ENCODE measurements at places on chromosomes 7 and 10. TPM values are rescaled to one million over a fixed set of nuclear protein-coding genes. Genes with fewer than 3 reads are reported as not detected.

Gene TDRD1
- not detected for total RNA-seq

Gene NEUROD6
- total RNA-seq, result not detected

Gene RBP4
- total RNA-seq, result 2.7 TPM

Gene CADPS2
- total RNA-seq, result 5.6 TPM

Gene SLC16A9
- 3.5 TPM for total RNA-seq

Gene CFAP70
- 0.14 TPM for total RNA-seq

Gene ANKRD30A
- not detected for total RNA-seq

Gene VAX1
- total RNA-seq, result not detected

Gene INMT
- not detected for total RNA-seq

Gene ANKRD61
- total RNA-seq, result not detected

Gene LOXL4
- 5.4 TPM for total RNA-seq

Gene BHLHA15
- 1.8 TPM for total RNA-seq

Gene LIPN
- not detected for total RNA-seq

DNA sequence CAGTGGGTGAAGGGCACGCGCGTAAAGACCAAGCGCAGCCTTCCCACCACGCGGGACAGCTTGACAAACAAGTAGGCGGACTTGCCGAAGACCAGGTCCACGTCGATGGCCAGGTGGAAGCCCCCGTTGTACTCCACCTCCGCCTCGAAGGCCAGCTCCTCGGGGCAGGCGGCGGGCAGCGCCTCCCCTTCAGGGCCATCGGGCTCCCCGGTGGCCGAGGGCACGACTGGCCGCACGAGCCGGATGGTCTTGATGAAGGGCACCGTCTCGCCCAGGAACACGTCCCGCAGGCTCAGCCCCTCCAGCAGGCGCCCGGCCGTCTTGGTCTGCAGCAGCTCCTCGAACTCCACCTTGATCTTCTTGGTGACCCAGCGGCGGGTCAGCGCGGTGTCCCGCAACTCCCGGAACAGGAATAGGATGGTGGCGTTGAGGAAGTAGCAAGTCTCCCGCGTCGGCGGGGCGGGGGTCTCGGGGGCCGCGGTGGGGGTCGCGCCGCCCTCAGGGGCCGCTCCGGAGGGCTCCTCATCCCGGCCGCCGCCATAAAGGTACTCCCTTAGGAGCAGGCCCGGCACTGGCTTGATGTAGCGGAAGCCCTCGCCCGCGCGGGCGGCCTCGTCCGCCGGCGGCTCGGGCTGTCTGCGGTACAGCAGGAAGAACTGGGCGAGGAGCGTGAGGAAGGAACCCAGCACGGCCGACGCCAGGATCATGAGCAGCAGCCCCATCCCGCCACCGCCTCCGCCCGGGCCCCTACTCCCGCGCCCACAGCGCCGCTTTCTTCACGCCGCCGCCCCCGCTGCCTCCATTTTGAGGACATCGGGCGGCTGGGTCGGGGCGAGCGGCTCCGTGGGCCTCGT lies 507 bp downstream of the PDZD8 start:
- no peak for DNase-seq

DNA sequence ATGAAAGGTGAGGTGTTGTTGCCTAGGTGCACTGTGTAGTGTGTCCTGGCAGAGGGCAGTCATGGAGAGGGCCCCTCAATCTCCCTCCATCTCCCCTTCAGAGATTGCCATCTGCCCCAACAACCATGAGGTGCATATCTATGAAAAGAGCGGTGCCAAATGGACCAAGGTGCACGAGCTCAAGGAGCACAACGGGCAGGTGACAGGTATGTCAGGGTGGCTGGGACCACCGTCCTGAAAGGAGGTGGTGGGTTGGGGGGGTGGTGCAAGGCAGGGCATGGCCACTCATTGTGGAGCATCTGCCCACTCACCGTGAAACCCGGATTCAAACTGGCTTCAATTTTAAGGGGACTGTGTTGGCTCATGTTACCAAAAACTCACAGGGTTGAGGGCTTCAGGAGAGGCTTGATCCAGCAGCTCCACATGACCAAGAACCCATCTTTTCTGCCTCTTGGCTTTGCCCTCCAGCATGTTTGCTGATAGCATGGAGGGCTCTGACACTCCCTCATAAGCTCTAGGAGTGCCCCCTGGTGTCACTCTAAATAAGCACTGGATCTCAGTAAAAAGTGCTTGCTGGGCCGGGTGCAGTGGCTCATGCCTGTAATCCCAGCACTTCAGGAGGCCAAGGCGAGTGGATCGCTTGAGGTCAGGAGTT lies 12.2 kb downstream of the ARPC1B start:
- DNase-seq, result no peak

GRCh38 chr7:51778121-51778520 lies 461.5 kb upstream of the COBL start:
- DNase-seq, result no peak

DNA sequence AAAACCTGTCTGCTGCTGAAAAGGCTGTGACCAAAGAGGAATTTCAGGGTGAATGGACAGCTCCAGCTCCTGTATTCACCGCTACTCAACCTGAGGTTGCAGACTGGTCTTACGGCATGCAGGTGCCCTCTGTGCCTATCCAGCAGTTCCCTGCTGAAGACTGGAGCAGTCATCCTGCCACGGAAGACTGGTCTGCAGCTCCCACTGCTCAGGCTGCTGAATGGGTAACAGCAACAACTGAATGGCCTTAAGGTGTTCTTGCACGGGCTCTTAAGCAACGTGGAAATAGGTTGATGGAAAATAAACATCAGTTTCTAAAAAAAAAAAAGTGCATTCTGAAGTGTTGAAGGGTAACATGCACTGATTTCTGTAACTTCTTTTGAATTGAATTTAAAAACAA lies 82.3 kb downstream of the DAGLB start:
- DNase-seq, result no peak

DNA sequence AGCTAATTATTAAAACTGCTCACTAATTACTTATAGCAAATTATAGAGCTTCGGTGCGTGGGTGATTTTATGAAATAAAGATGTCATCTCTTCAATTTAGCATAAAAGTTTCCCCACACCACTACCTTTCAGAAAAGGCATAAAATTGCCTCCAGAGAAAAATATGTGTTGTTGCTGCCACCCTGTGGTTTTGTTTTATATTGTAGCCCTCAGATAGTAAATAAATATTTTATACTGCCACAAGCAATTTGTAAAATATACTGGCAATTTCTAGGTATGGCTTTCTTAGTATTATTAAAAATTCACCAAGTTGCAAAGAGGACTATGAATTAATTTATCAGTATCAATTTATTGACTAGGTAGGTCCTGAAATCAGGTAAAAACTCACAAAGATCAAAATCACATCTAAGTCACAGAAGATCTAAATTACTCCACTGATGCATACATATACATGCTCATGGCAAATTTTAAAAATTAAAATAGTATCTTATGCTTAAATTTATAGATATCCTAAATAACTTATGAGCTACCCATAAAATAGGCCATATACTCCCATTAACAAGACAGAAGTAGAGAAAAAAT lies 26.5 kb downstream of the ASNS start:
- peak; percentile 10 for DNase-seq

GRCh38 chr10:29041616-29042015 lies 247.3 kb upstream of the LYZL1 start:
- DNase-seq, result no peak

- no peak for DNase-seq
These were observed 170.9 kb downstream of the USP6NL start for GRCh38 chr10:11440250-11441150.

- no peak for DNase-seq
These were observed 54.4 kb downstream of the ZNF277 start for GRCh38 chr7:112260911-112261310.

GRCh38 chr7:130274983-130275591 lies 8.4 kb downstream of the CPA2 start:
- no peak for DNase-seq

- DNase-seq, result no peak
These were observed 121.4 kb downstream of the CAMK1D start for GRCh38 chr10:12470719-12471118.

GRCh38 chr7:14305233-14305866 lies 315.9 kb upstream of the ETV1 start:
- no peak for DNase-seq

DNA sequence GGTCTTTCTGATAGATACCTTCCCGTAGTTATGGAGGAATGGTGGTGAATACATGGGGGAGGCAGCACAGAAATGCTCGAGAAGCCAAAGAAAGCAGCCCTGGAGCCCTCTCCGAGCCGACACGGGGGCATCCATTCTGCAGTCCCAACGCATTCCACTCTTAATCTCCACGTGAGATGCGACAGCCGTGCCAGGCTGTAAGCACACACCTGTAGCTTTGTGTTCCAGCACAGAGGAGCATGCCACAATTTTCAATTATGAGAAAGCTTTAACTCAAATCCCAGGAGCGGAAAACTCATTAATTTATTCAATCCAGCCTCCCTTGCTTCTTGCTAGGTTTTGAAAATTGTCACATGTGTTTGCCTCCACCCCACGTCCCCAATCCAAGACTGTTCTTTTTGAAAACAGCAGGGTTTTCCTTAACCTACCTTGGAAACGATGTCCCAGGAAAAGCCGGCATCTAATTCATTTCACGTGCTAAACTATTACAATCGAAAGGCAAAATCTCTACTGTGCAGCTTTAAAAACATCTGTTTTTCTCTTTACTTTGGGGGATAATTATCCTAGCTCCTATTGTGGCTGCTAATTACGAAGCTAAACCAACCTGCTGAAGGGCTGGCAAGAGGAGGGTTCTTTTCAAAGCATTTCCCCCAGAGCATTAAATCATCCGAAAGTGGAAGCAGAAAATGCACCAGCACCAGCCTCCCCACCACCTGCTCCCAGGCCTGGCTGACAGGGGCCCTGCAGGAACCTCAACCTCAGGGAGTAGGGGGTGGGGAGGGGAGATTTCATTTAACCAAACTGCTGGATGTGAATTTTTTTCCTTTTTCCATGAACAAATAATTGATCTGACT lies 56.0 kb upstream of the CHST15 start:
- no peak for DNase-seq

GRCh38 chr7:513521-514166 lies 6.0 kb downstream of the PDGFA start:
- no peak for DNase-seq

DNA sequence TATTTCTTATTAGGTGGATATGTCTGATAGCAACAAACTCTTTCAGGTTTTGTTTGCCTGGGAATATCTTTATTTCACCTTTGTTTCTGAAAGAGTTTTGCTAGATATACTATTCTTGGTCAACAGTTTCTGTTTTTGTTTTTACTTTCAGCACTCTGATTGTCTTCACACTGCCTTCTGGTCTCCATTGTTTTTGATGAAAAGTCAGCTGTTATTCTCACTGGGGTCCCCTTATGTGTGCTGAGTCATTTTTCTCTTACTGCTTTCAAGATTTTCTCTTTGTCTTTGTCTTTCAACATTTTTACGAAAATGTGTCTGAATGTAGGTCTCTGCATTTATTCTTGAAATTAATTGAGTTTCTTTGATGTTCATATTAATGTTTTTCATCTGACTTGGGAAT lies 15.2 kb upstream of the RASSF4 start:
- no peak for DNase-seq

DNA sequence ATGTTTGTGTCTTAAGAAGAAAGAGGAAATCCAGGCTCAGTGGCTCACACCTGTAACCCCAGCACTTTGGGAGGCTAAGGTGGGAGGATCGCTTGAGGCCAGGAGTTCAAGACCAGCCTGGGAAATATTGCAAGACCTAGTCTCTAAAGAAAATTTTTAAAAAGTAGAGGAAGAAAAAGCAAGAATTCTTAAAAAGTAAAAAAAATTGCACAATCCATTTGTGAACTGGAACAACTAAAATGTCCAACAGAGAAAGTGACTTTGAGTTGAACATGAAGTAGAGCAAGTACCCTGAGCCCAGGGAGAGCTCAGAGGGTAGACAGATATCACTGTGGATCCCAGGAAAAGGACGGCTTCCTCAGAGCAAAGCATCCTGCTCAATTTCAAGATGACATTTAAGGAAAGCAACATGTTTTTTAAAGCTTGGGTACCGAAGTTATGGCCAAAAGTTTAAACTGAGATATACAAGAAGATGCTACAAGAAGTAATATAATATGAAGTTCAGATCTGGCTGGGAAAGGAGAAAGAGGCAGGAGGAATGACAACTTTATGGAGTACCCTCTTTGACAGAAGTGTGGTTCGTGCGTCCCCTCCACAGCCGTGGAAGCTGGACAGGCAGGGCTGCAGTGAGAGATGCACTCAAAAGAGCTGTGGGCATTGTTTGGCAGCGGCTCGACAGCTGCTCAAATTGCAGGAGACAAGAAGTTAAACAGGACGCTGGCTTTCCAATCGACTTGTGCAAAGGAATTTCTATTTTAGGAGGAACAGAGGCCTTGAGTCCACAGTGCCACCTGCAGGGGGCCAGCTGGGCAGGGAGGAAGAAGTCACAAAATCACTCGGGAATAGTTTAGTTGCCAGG lies 201.3 kb downstream of the JCAD start:
- peak; percentile 52 for DNase-seq

DNA sequence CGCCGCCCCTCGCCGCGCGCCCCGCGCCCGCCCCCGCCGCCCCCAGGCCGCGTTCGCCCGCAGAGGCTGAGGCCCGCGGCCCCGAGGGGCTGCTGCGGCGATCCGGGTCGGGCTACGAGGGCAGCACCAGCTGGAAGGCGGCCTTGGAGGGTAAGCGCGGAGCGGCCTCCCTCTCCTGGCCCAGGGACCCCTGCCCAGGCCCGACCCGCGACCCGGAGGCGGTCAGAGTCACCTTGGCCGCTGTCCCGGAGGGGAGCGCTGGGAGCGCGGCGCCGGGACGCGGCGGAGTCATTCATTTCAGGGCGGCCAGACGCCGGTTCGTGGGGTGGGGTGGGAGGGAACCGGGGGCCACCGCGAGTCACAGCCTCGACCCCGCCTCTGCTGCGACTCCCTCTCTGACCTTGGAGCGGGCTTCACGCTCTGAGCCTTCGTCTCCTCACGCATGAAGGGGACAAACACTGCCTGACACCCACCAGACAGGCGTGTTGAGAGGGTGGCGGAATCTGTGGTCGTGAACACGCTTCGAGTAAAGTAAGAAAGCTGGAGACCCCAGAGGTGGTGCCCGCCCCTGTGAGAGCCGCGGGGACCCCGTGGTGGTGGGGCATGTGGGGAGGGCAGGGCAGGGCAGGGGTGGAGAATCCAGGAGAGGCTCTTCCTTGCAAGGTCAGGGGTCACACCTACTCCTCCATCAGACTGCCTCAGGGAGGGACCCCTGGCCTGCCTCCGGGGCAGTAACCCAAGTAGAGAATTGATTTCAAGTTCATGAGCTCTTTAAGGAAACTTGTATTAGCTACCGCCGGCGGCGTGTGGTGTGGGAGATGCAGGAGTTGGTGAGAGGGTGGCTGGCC lies 707 bp downstream of the CLEC2L start:
- no peak for DNase-seq

Measured in epithelial cell of proximal tubule (primary cell).